Osteocyte (in vitro differentiated cells): ENCODE measurements at places on chromosomes 3 and 15. TPM values are rescaled to one million over a fixed set of nuclear protein-coding genes. Genes with fewer than 3 reads are reported as not detected.
A peak's percentile ranks its signal among the peaks of the same experiment; 100 is the strongest.

- peaks cover 36% of the 10 kb centered on the region for H3K36me3 ChIP-seq
- no peaks in the 10 kb centered on the region for H3K27me3 ChIP-seq
- H3K4me1 ChIP-seq: peaks cover 59% of the 10 kb centered on the region
- H3K27ac ChIP-seq: peak overlapping the region; percentile 59
Observed at GRCh38 chr3:30666572-30667279, 60.3 kb downstream of the TGFBR2 start.

DNA sequence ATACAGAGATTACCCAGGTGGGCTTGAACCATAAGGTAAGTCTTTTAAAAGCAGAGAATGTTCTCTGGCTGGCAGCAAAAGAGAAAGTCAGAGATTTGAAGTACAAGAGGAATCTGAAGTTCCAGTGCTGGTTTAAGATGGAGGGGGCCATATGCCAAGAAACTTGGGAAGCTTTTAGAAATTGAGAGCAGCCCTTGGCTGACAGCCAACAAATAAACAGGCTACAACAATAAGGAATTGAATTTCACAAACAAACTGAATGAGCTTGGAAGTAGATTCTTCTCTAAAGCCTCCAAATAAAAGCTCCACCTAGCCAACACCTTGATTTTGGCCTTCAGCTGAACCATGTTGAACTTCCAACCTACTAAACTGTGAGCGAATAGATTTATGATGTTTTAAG, 85.7 kb downstream of the TRIM42 start:
- no peak overlapping the region for H3K4me3 ChIP-seq
- no peaks in the 10 kb centered on the region for H3K4me1 ChIP-seq
- no peaks in the 10 kb centered on the region for H3K36me3 ChIP-seq
- H3K27me3 ChIP-seq: peaks cover 88% of the 10 kb centered on the region
- H3K27ac ChIP-seq: no peak overlapping the region

SLC27A2 gene
- not detected in 2 replicates for total RNA-seq

IL16 gene
- total RNA-seq: not detected in 2 replicates

PRSS50 gene
- total RNA-seq: not detected in 2 replicates

- DNase-seq: no peak
- H3K36me3 ChIP-seq: no peaks in the 10 kb centered on the region
- no peak overlapping the region for H3K4me3 ChIP-seq
- H3K4me1 ChIP-seq: peaks cover 50% of the 10 kb centered on the region
Observed at GRCh38 chr3:193972832-193973231, 163.1 kb upstream of the HES1 start.

GRCh38 chr3:22746221-22746620, 456.9 kb upstream of the UBE2E2 start:
- H3K36me3 ChIP-seq: no peaks in the 10 kb centered on the region
- peaks cover 2% of the 10 kb centered on the region for H3K27me3 ChIP-seq
- DNase-seq: no peak
- H3K27ac ChIP-seq: no peak overlapping the region

ZNF80 gene
- not detected in 2 replicates for total RNA-seq

- H3K36me3 ChIP-seq: no peaks in the 10 kb centered on the region
- peak overlapping the region; percentile 90 for H3K27ac ChIP-seq
- DNase-seq: no peak
- H3K27me3 ChIP-seq: no peaks in the 10 kb centered on the region
- peak overlapping the region; percentile 46 for H3K4me3 ChIP-seq
Observed at GRCh38 chr3:107208100-107208499, 169.1 kb upstream of the CCDC54 start.

PCSK6 gene
- total RNA-seq: 0.43 and 0.55 TPM in 2 replicates

DNA sequence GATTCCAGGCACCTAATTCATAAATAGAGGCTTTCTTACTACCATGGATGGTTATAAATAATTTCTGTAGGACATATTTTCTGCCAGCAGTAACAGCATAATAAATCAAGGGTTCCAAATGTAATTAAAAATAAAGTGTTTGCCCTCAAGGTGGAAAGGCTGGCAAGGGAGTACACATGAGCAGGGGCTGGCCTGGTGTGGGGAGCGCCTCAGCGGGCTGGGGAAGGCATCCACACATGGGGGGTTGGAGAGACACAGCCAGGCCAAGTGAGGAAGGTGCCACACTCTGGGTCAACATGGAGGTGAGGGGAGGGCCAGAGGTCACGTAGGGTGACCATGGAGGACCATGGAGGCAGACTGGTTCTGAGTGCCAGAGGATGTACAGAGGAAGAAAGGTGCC, 65.8 kb upstream of the OCA2 start:
- no peak overlapping the region for H3K27ac ChIP-seq
- no peak for DNase-seq
- peaks cover 14% of the 10 kb centered on the region for H3K4me1 ChIP-seq
- H3K27me3 ChIP-seq: no peaks in the 10 kb centered on the region
- H3K4me3 ChIP-seq: no peak overlapping the region

DNA sequence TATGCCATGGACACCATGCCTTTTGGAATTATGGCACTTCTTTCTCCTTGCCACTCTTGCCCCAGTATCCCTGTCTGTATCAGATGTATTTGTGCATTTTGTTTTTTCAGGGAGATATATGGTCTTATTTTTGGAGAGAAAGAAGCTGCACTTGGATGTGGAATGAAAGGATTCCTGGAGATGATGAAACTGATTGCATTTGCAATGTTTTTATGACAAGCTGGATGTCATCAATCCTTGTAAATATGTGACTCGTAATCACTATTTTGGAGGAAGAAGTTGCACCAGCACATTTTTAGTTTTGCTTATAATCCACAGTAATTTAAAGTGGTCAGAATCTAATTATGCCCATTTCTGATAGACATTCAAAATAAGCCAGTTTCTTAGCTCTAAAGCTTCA, 165.0 kb downstream of the NR1D2 start:
- no peaks in the 10 kb centered on the region for H3K4me1 ChIP-seq
- H3K27ac ChIP-seq: no peak overlapping the region
- no peaks in the 10 kb centered on the region for H3K27me3 ChIP-seq

- H3K4me1 ChIP-seq: peaks cover 58% of the 10 kb centered on the region
- H3K4me3 ChIP-seq: peak overlapping the region; percentile 86
- peak overlapping the region; percentile 96 for H3K27ac ChIP-seq
- H3K27me3 ChIP-seq: no peaks in the 10 kb centered on the region
Observed at GRCh38 chr15:41774882-41775417, 666 bp downstream of the MAPKBP1 start.

DNA sequence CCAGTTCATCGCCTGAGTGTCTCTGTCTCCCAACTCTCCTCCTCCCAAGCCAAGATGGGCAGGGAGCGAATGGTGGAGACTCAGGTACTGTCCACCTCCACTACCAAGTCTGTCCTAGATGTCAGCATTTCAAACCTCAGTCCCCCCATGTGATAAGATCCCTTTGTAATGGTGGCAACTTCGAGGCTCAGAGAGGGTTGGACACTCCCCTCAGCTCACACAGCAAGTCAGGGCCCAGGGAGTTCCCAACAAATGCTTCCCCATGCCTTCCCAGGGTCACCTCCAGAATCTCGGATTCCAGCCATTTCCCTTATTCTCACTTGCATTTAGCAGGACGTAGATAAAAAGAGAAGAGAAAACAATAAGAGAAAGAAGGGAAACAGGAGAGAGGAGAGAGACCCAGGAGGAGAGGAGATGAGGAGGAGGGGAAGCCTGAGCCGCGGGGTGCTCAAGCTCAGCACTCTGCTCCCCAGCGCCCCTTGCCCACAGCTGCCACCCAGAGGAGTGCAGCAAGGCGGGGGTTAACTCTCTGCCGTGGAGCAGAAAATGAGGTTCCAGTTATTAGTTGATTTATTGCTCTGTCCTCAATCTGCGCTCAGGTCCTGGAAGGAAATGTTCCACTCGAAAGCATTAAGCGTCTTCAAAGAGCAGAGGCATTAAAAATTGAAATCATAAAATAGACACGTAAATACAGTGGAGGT, 84.1 kb upstream of the LINGO1 start:
- no peak for DNase-seq
- no peaks in the 10 kb centered on the region for H3K4me1 ChIP-seq
- H3K27me3 ChIP-seq: peaks cover 33% of the 10 kb centered on the region
- no peak overlapping the region for H3K4me3 ChIP-seq
- H3K27ac ChIP-seq: no peak overlapping the region

- H3K27ac ChIP-seq: no peak overlapping the region
- no peaks in the 10 kb centered on the region for H3K27me3 ChIP-seq
- peaks cover 17% of the 10 kb centered on the region for H3K36me3 ChIP-seq
- no peak for DNase-seq
- H3K4me1 ChIP-seq: peaks cover 25% of the 10 kb centered on the region
Observed at GRCh38 chr15:38294126-38294525, 41.5 kb downstream of the SPRED1 start.

DNA sequence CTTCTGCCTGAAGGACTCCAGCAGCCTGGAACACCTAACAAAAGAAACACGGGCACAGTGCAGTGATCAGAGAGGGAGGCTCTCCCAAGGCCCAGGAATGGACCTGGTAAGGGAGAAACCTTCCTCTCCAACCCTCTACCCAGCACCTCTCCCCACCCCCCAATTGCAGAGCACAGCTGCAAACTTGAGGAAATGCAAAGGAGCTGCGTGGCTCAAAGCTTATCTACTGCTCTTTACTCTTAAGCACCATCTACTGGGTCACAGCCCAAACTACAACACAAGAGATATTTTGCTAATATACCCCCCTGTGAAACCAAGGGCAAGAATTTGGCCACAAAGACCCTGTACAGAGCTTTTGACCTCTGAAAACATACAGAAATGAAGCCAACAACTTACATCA, 328.3 kb downstream of the OXSM start:
- H3K36me3 ChIP-seq: no peaks in the 10 kb centered on the region
- no peak overlapping the region for H3K27ac ChIP-seq
- no peak for DNase-seq
- no peaks in the 10 kb centered on the region for H3K4me1 ChIP-seq
- H3K4me3 ChIP-seq: no peak overlapping the region

CADPS gene
- not detected in 2 replicates for total RNA-seq

DNA sequence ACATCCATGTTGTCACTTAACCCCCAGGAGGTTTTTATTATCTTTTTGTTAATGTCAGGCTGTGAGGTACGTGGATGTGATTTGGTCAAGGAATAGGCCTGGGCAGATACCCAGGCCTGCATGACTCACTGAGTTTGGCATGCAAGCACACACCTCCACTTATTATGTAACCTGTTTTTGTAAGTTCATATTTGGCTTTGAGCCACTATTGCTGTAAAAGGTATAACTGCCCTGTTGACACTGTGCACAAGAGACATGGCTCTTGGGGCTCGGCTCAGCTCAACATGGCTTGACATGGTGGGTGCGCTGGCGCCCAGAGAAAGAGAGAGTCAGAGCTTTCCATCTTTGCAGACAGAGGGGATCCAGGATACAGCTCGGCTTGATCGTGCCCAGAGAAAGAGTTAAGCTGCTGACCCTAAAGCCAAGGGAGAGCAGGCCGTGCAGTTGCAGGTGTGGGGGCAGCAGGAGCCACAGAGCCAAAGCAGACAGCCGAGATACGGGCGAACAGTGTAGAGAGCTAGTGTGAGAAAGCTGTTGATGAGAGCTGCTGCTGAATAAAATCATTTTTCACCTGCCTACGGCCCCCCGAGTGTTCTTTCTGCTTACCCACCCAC, 67.9 kb upstream of the UNC13C start:
- no peak for DNase-seq
- no peaks in the 10 kb centered on the region for H3K36me3 ChIP-seq
- no peak overlapping the region for H3K4me3 ChIP-seq
- no peaks in the 10 kb centered on the region for H3K4me1 ChIP-seq

FBN1 gene
- total RNA-seq: 1,012 and 1,104 TPM in 2 replicates

SEMA4B gene
- total RNA-seq: 23.3 and 26.0 TPM in 2 replicates

PEX11A gene
- 4.6 and 5.6 TPM in 2 replicates for total RNA-seq

GRCh38 chr3:171984883-171985282, 54.5 kb upstream of the FNDC3B start:
- no peak overlapping the region for H3K27ac ChIP-seq
- no peaks in the 10 kb centered on the region for H3K36me3 ChIP-seq
- H3K4me3 ChIP-seq: no peak overlapping the region
- H3K27me3 ChIP-seq: no peaks in the 10 kb centered on the region

- H3K4me3 ChIP-seq: no peak overlapping the region
- no peak for DNase-seq
- peaks cover 1% of the 10 kb centered on the region for H3K36me3 ChIP-seq
- peaks cover 10% of the 10 kb centered on the region for H3K4me1 ChIP-seq
Observed at GRCh38 chr3:72679540-72680198, 168.6 kb downstream of the SHQ1 start.

DNA sequence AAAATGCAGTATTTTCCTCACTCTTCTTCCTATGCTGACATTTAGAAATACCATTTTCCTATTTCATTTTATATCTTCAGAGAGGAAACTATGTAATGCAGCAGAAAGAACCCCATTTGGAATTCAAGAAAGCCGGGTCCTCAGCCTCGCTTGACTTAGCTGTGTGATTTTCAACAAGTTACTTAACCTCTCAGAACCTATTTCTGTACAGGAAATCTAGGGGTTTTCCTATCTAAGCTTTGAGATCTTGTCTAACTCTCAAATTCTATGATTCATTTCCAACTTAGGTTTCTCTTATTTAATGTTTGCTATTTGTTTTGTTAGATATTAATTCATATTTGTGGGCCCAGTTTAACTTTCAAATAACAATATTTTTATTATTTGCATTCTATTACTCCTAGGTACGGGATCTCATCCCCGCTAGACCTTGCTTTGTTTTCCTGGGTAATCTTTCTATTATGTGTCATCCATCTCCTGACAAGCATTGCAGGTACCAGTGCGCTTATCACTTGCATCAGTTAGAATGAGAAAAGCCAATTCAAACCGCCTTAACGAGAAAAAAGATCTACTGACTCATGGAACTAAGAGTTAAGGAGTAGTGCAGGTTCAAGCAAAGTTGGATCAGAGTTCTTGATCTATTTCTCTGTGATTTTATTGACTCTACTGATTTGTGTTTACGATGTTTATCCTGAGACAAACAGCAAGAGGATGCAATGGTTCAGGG, 70.6 kb upstream of the BHLHE40 start:
- peaks cover 3% of the 10 kb centered on the region for H3K27me3 ChIP-seq
- H3K36me3 ChIP-seq: no peaks in the 10 kb centered on the region
- no peak overlapping the region for H3K27ac ChIP-seq
- DNase-seq: no peak
- H3K4me3 ChIP-seq: no peak overlapping the region

- peaks cover 11% of the 10 kb centered on the region for H3K27me3 ChIP-seq
- no peak overlapping the region for H3K4me3 ChIP-seq
- no peak for DNase-seq
- no peak overlapping the region for H3K27ac ChIP-seq
Observed at GRCh38 chr15:101338502-101339057, 43.5 kb upstream of the SNRPA1 start.

LSAMP gene
- total RNA-seq: 3.9 and 4.4 TPM in 2 replicates

- H3K27ac ChIP-seq: peak overlapping the region; percentile 20
- H3K4me1 ChIP-seq: peaks cover 25% of the 10 kb centered on the region
- H3K27me3 ChIP-seq: peaks cover 42% of the 10 kb centered on the region
- no peaks in the 10 kb centered on the region for H3K36me3 ChIP-seq
Observed at GRCh38 chr15:92682741-92683510, 27.4 kb upstream of the FAM174B start.

- H3K4me1 ChIP-seq: no peaks in the 10 kb centered on the region
- H3K27me3 ChIP-seq: peaks cover 5% of the 10 kb centered on the region
- no peak overlapping the region for H3K27ac ChIP-seq
- H3K36me3 ChIP-seq: no peaks in the 10 kb centered on the region
- no peak overlapping the region for H3K4me3 ChIP-seq
- DNase-seq: no peak
Observed at GRCh38 chr3:46187876-46188275, 20.2 kb downstream of the CCR1 start.

- H3K36me3 ChIP-seq: no peaks in the 10 kb centered on the region
- no peak for DNase-seq
- H3K27me3 ChIP-seq: peaks cover 6% of the 10 kb centered on the region
- no peak overlapping the region for H3K4me3 ChIP-seq
Observed at GRCh38 chr3:54132685-54133084, 10.3 kb downstream of the CACNA2D3 start.
